ENCODE measurements at places on chromosomes 12 and 14.

GRCh38 chr14:96705422-96706092 is 91.6 kb upstream of the VRK1 start:
- no peak for DNase-seq

GRCh38 chr12:71029302-71029701 is 108.8 kb upstream of the PTPRR start:
- no peak for DNase-seq

- no peak for DNase-seq
Measured at GRCh38 chr12:130987151-130987931, 33.6 kb downstream of the ADGRD1 start.

DNA sequence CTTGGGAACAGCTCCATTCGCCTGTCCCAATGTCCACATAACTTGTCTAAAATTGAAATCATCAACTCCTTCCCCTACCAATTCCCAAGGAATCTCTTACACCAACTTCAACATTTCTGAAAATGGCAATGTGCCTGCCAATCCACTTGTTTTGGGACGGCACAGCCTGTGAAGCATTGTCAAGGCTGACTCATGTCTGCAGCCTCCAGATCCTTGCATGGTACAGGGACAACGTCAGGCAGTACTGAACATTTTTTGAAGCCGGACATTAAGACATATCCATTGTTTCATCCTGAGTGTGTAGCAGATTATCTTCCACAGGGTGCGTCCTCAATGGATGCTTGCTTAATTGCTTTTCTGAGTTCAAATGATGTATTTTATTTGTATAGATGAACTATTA is 794.1 kb downstream of the BCL11B start:
- DNase-seq = no peak

- no peak for DNase-seq
Measured at GRCh38 chr12:62469704-62470103, 3.1 kb downstream of the MON2 start.

GRCh38 chr12:76135456-76135855 is 51.0 kb upstream of the NAP1L1 start:
- no peak for DNase-seq

GRCh38 chr12:118377021-118377883 is 897 bp downstream of the SUDS3 start:
- no peak for DNase-seq

GRCh38 chr12:2710701-2711100 is 84.1 kb upstream of the FKBP4 start:
- DNase-seq = no peak

DNA sequence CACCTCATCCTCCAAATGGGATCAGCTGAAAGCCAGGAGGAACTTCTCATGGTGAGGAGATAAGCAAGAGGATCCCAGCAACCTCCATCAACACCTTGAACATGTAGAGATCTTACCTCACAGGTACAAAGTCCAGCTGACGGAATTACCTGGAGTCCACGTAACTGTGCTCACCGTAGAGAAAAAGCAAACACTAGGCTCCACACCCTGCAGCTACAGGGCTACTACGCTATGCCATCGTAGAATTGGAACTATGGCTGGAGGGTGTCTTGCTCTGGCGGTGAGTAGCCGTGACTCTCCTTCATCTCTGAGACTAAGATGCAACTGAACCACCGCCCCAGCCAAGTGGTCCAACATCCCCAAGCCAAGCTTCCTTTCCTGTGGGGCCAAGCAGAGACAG is 50.5 kb downstream of the CRY1 start:
- DNase-seq = no peak

DNA sequence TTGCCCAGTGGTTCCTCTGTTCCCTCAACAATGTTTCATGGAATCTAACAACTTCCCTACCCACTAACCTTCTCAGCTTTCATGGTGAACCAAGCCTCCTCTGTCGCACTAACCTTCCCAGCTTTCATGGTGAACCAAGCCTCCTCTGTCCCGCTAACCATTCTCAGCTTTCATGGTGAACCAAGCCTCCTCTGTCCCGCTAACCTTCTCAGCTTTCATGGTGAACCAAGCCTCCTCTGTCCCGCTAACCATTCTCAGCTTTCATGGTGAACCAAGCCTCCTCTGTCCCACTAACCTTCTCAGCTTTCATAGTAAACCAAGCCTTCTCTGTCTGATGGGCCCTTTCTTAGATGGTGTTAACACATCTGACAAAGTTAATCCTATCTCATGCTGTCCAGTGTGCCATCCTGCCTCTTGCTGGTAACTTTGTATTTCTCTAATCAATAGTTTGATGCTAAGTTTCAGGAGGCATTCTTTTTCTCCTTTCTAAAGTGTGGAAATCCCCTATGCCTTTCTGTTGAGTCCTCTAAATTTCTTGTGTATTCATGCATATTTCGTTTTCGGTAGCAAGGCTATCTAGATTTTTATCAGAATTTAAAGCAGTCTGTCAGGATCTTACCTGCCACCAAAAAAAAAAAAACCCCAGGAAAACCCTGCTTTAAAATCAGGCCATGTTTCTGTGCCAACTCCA is 26.8 kb upstream of the KCNK13 start:
- DNase-seq = no peak

DNA sequence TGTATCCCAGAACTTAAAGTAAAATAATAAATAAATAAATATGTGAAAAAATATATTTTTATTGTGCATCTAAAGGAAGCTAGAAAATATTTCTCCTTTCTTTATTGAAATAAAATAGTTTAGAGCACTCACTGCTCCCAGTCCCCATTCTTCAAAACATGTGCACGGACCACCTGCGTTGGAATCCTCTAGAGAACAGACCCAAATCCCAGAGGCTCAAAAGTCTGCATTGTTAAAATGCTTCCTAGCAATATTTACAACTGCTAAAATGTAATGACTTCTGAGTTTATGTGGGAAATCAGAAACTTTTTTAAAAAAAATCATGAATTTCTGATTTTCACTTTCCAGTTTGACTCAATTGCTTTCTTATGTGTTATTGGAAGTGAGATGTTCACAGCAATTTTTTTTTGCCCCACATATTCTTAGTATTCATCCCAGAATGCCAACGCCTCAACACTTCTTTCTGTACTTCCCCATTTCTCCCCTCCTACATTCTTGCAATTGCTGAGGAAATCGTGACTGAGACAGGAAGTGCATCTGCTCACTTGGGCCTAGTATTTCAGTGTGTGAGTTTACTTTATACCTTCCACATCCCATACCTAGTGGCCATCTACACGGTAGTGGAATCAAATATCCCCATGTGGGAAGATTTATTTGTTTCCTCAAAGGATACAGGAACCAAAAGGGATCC is 116.0 kb upstream of the FLRT2 start:
- DNase-seq = no peak

GRCh38 chr12:115716551-115716950 is 560.9 kb downstream of the MED13L start:
- no peak for DNase-seq

GRCh38 chr12:53852061-53852460 is 86.6 kb upstream of the HOXC13 start:
- no peak for DNase-seq

DNA sequence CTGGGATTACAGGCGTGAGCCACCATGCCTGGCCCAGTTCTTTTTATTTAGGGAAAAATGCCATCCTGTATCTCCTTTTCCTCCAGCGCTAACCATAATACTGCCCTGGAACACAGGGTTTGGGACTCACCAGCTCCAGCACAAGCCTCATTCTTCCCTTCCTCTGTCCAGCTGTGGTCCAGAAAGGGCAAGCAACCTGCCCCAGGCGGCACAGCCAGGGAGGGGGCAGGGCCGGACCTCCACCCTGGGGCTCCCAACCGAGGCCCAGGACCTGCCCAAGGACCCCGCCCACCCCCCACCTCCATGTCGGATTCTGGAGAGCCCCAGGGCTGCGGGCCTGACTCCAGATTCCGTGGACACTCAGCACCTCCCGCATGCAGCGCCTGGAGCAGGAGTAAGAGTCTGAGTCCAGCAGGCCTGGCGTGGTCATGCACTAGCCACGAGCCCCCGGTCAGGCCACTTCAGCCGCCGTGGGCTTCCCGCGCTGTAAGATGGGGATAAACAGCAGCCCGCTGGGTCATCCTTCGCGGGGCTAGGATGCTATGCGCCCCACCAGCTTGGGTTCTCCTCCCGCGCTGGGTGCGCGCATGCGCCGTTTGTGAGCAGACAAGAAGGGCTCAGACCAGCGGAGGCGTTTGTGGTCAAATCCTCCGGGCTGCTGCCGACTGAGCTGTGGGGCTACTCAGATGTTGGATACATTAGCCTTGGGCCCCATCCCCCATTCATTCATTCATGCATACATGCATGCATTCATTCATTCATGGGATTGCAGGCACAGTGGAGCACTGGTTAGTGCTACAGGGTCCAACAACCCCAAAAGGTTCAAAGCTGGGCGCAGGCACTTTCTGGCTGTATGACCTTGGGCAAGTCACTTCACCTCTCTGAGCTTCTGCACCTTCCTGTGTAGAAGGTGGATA is 16.3 kb downstream of the TMEM119 start:
- no peak for DNase-seq

GRCh38 chr12:51722431-51722830 is 126.1 kb downstream of the FIGNL2 start:
- DNase-seq = no peak

GRCh38 chr14:38213001-38213400 is 5.3 kb downstream of the SSTR1 start:
- DNase-seq = no peak

DNA sequence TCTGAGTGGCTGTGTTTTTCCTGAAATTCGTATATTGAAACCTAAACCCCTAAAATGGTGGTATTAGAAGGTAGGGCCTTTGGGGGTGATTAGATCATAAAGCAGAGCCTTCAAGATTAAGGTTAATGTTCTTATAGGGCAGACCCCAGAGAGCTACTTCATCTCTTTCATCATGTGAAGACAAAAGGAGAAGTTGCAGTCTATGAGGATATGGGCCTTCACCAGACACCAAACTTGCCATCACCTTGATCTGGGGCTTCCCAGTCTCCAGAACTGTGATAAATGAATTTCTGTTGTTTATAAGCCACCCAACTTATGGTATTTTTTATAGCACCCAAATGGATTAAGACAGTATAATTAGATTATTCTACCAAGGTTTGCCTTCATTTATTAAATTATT is 275.0 kb upstream of the ATP2B1 start:
- no peak for DNase-seq

Data from type B pancreatic cell (in vitro differentiated cells).